Stimulated activated CD8-positive, alpha-beta memory T cell treated with anti-CD3 and anti-CD28 coated beads, Interleukin-15, amount 100 ng/mL, for 24 hours (primary cell): ENCODE measurements at places on chromosomes 7 and 10.

DNA sequence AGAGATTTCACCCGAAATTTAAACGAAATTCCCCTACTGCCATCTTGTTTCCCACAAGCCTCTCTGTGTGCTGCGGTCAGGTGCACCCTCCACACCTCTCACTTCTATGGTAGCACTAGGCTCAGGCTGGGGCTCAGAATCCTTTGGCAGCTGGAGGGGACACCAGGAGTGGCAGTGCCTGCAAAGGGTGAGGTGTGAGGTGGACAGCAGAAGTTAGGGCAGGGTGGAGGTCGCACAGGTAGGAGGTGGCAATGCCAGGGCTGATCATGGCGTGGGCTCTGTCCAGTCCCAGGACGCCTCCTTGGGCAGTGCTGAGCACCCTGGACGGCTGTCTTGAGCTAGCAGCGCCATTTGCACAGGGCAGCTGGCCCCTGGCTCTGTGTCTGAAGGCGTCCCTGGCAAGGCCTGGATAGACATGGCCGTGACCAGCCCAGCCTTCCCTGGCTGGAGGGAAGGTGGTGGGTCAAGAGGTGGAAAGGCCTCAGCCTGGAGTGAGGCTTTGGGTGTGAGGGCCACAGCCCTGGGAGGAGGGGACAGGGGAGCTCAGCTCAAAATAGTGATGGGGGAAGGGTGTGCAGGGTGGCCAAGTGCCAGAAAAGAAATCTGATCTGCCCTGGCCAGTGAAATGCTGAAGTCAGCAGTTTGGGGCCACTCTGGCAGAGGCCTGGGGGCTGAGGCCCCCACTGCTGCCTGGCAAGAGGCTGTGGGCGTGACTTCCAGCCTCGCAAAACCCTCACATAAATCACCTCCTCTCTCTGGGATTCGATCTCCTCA lies 40.0 kb downstream of the ZCCHC24 start:
- DNase-seq = no peak

GRCh38 chr7:24531255-24531654 lies 42.0 kb upstream of the PALS2 start:
- no peak for DNase-seq

DNA sequence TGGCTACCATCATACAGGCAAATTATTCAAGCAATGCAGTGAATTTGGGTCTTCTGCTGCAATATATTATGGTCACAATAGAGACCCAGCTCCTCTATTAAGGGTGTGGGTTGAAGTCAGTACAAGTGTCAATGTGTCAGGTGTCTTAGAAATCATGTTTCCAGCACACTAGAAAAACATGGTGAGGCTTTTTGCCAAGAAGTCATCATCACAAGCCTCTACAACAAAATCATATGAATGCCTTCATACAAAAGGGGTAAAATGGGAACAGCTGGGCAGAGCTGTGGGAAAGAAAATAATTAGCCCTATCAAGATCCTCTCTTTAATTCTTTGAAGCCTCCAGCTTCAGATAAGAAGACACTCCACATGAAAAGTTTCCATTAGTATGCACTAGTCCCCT lies 37.2 kb downstream of the FAM13C start:
- DNase-seq = no peak

DNA sequence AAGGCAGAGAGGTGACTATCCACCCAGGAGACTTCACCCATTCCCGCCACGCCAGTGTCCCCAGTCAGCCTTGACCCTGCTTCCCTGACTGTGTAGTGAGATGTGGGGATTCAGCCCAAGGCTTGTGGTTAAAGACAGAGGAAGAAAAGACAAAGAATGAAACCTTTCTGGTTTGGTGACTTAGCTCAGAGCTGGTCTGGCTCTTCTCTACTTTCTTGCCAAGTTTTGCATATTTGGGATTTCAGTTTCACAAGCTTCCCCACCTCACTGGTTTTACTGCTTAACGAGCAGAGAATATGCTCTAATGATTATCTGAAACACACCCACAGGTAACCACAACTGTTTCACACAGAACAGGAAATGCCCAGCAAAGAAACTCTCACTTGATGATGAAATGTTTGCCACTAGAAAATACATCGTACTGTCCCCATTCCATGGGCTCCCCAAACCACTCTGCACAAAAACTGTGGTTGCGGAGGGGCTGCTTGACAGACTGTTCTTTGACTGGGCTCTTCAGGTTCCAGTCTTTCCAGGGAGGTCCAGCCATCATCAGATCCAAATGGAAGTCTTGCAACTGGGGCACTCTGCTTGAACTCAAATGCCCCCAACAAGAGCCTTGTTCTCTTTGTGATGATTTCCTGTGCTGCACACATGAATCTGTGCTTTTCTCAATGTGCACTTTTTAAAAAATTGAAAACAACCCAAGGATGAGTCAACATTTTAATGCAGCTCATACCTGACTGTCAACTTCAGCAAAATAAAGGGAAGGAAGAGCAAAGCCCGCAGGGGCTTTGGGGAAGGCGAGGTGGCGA lies 95.5 kb downstream of the CTBP2 start:
- no peak for DNase-seq

DNA sequence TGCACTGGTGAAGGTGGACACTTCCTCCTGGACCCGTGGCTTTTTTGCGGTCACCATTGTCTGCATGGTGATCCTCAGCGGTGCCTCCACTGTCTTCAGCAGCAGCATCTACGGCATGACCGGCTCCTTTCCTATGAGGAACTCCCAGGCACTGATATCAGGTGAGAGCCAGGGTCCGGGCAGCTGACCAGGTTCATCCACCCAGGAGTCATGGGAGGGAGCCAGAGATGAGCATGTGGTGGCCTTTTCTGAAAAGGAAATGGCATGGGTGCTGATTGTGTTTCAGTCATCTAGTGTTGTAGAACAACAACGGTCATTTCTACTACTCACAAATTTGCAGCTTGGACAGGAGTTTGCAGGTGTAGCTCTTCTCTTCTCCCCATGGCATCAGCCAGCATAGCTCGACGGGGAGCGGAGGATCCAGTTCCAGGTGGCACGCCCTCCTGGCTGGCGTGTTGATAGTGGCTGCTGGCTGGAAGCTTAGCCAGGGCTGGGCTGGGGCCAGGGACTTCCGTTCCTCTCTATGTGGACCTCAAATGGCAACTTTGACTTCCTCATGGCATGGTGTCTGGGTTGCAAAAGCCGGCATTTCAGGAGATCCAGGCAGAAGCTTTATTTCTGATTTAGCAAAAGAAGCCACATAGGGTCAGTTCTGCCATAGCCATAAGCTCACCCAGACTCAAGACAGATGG lies 32.7 kb downstream of the SLC29A3 start:
- no peak for DNase-seq

DNA sequence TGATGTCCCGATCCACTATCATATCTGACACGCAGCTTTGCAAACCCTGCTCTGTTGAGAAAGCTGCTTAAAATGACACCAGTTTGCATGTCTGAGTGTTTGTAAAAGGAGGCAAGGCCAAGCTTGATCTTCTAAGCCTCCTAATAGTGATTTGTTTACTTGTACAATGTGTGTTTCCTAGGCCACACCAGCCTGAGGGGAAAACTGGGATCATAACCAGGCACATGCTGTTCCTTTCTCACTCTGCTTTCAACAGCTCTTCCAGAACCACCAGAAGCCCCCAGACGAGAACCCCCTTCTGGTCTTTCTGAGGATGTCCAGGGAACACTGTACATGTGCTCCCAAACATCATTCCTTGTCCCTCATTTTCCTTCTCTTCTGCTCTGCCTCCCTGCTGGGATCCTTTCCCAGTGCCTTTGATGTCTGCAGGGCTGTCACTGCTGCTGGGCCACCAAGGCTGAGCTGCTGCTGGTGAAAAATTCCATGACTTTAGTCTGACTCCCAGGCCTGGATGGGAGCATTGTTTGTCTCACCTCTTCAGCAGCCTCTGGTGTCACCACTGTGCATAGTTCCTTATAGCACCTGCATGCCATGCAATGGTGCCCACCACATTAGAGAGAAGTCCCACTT lies 4.0 kb upstream of the LGI1 start:
- DNase-seq = no peak
